Renal cortical epithelial cell (primary cell): ENCODE measurements at places on chromosomes 4 and X. TPM values are rescaled to one million over a fixed set of nuclear protein-coding genes. Genes with fewer than 3 reads are reported as not detected.

- peak; percentile 59 for DNase-seq
These were observed 28.1 kb downstream of the SMIM43 start for GRCh38 chr4:121736735-121737351.

- DNase-seq, result no peak
These were observed 47.8 kb downstream of the SLC9A7 start for GRCh38 chrX:46710927-46711623.

DNA sequence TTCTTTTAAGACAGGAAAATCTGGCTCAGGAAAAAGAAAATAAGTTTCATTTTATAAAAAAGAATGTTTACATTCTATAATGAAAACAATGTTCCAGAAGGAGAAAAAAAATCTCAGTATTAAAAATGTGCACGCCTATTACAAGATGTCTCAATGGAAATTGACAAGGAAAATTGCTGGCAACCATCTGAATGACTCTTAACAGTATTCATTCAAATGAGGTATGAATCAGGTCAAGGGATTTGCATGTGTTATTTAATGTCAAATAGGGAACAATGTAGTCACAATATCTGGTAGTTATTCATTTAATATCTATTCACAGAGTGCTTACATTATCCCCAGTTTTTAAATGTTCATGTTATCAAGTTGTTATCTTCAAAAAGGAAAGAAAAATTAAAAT lies 208.4 kb upstream of the TRAM1L1 start:
- no peak for DNase-seq

DNA sequence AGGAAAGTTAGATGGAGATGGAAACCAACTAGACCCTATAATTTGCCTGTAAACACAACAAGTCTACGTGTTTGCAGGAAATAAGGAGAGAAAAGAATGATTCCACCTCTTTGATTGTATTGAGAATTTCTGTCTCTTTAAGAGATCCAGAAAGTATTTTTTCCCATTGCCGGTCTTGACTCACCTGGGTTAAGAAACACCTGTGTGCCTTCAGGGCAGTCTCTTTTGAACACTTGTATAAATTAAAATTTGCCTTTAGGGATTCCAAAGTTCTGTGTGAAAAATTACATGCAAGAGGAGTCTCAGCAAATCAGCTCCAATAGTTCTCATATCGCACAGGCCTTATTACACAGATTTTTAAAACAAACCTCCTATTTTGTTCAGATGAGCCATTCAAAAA lies 46.0 kb upstream of the SMAD1 start:
- DNase-seq, result no peak

GRCh38 chr4:159201168-159201567 lies 98.3 kb downstream of the RAPGEF2 start:
- no peak for DNase-seq

GRCh38 chr4:23149815-23150214 lies 457.1 kb downstream of the GBA3 start:
- DNase-seq, result no peak

GRCh38 chr4:119025420-119025819 lies 110.2 kb upstream of the MYOZ2 start:
- peak; percentile 86 for DNase-seq

- no peak for DNase-seq
These were observed 141.8 kb upstream of the EDNRA start for GRCh38 chr4:147339100-147339499.

GRCh38 chr4:102684610-102685052 lies 76.1 kb downstream of the MANBA start:
- peak; percentile 41 for DNase-seq

GRCh38 chr4:181289198-181289597 lies 954.0 kb upstream of the TENM3 start:
- DNase-seq, result no peak

DNA sequence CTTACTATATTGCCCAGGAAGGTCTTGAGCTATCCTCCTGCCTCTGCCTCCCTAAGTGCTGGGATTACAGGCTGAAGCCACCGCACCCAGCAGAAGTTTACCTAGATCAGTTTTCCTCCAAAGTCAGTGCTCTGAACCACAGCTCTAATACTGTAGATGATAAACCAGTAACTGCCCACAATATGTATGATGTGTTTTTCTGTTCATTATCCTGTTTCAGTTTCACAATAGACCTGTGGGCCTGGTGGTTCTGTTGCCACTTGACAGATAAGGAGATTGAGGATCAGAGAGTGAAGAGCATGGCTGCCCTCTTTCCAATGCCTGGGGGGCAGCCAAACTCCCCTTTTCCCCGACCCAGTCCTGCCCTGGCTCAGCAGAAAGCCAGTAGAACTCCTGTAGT lies 87.0 kb downstream of the EFNB1 start:
- peak; percentile 35 for DNase-seq

DNA sequence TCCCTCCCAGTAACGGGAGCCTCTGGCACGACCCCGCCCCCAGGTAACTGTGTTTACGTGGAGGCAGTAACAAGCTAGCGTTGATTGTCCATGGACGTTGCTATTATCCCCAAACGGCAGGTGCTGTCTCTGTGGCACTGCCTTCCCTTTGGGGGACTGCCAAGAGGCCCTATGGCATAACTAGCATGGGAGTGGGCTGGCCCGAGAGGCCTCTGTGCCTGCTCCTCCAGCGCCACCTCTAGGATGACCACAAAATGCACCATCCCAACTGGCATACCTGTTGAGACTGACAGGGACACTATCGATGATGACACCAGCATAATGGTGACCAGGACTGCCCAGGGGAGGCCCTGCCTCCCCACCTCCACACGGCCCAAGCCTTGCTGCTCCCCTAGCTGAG lies 1.5 kb downstream of the SRPK3 start:
- DNase-seq, result no peak

DNA sequence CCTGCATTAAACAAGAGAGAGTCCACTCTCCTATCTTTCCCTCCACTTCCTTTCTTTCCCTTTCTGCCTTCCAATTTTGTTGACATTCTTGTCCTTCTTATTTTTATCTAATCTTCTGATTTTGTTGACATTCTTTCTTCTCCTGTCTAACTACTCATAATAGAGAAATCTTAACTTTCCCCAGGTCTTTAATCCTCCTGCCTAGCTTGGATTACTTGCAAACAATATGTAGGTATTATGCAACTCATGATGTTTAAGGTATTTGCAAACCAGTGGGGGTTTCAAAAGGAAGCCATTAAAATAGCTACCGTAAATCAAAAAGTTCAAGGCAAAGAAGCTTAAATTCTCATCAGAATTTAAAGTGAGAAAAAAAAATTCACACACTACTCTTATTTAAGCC lies 53.9 kb downstream of the PROM1 start:
- peak; percentile 27 for DNase-seq

DNA sequence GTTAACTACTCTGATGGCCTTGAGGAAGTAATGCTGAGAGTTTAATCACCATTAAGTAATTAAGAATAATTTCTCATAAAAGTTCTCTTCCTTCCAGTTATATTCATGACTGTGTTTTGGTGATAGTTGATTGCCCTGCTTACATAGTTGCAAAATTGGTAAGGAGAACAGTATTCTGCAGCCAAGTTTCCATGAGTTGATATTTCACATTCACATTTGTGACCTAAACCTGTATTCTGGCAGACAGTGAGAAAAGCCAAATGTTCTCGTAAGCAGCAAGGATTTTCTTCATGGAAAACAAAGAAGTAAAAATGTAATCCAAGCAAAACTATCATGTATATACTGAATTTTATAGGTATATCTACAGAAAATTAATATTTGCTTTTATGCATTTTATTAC lies 187.8 kb upstream of the NUDT6 start:
- no peak for DNase-seq

- DNase-seq, result no peak
These were observed 1.1 kb downstream of the PCDH19 start for GRCh38 chrX:100408713-100409609.

DNA sequence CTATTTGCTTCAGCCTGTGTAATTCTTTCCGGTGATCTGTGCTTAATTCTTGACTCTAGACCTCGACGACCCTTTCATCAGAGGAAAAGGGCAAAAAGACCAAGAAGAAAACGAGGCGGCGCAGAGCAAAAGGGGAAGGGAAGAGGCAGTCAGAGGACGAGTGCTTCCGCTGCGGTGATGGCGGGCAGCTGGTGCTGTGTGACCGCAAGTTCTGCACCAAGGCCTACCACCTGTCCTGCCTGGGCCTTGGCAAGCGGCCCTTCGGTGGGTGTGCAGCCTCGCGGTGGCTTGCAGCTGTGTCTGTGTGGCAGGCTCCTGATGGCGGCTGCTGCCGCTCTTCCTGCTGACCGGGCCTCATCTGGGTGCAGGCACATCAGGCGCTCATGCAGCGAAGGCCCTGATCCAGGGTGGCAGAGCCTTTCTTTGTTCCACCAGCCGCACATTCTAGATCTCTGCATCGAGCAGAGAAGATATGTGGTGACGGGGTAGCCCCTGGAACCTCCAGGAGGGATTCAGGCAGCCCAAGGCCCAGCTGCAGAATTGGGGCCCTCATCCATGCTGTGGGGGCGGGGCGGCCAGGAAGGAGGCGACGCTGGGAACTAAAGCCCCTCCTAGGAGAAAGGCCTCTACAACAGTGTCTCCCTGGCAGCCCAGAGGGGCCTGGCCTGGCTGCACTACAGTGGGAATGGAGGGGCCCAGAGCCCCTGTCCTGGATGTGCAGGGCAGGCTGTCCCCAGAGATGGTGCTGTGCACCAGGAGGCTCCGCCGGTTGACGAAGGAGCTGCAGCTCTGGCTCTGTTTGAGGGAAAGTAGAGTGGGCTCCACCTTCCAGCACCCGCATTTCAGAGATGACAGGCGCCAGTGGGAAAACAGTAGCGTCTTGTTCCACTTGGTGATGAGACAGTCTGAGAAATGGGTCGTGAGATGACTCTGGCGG lies 32.1 kb downstream of the NELFA start:
- DNase-seq, result no peak

GRCh38 chrX:110915111-110915510 lies 119.5 kb upstream of the CHRDL1 start:
- DNase-seq, result peak; percentile 32

DNA sequence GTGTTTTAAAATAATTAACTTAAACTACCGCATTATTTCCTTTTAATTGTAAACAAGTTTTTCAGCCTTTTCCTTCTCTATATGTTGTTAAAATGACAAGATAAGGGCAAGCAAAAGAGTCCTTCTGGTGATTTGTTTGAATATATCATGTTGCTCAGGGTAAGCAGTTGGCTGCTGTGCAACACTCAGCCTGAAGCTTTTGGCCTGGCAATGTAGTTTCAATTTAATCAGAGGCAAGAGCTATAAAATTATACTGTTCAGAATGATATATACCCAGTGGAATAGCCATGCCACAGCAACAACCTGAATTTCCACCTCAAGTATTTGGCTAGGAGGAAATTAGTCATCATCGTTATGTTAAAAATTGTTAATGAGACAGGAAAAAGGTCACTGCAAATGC lies 53.4 kb downstream of the GRXCR1 start:
- peak; percentile 27 for DNase-seq

GRCh38 chr4:23736466-23736865 lies 153.4 kb downstream of the PPARGC1A start:
- DNase-seq, result peak; percentile 73

- no peak for DNase-seq
These were observed 234.2 kb upstream of the ANKRD50 start for GRCh38 chr4:124946696-124947095.

DNA sequence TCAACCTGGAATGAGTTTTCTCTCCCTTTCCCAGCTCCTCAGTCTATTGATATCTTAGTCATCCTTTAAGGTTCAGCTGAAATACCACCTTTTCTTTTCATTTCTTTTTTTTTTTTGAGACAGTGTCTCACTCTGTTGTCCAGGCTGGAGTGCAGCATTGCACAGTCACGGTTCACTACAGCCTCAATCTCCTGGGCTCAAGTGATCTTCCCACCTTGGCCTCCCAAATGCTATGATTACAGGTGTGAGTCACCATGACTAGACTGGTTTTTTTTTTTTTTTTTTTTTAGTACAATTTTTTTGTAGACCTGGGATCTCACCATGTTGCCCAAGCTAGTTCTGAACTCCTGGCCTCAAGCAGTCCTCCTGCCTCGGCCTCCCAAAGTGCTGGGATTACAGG lies 28.9 kb downstream of the AFF1 start:
- DNase-seq, result peak; percentile 93

DNA sequence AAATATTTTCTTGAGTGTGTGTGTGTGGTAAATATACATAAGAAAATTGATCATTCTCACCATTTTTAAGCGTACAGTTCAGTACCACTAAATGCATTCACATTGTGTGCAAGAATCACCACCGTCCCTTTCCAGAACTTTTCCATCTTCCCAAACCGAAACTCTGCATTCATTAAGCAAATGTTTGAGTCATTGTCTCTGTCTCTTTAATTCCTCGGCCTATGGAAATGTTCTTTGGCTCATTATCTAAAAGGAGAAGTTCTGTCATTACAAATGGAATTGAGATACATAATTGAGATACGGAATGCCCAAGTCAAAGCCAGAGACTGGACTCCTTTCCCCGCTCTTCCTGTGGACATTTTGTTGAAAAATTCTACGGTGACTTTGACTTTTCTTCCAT lies 168.9 kb downstream of the DCLK2 start:
- no peak for DNase-seq

- DNase-seq, result peak; percentile 88
These were observed 111.2 kb downstream of the CEP44 start for GRCh38 chr4:174394915-174395314.

GRCh38 chr4:4320951-4321714 lies 31.1 kb downstream of the ZBTB49 start:
- DNase-seq, result no peak

GRCh38 chrX:97691901-97692455 lies 808.3 kb downstream of the RPA4 start:
- no peak for DNase-seq

GRCh38 chr4:83851261-83852084 lies 315.6 kb downstream of the GPAT3 start:
- DNase-seq, result peak; percentile 90

DNA sequence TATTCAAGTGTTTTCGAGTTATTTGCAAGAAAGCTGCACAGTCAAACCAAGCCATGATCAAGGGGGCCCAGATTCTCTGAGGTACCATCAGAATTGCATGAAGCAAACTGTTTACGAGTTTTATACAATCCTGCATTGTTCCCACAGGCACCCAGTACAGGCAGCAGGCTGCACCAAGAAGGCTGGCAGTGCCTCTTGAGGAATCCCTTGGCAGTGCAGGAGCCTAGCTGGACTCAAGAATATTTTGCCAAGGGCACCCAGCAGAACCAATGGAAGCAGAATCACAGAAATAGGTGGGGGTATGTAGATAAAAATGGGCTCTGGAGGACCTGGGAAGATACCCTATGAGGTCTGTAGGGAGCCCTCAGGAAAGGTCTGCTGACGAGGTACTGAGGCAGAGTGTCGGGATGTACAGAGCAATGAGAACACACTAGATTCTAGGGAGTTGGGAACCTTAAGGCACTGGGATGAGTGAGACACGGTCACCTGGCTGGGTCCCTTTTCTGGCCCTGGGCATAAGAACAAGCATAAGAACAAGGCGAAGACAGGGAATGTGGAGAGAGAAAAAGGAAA lies 2.5 kb upstream of the PLP1 start:
- peak; percentile 23 for DNase-seq

GPC3 gene
- 1.8 TPM in 1 of 2 replicates, not detected in the other for total RNA-seq

GRIA2 gene
- total RNA-seq, result 0.05 TPM in 1 of 2 replicates, not detected in the other

PABPC4L gene
- total RNA-seq, result 1.0 and 1.6 TPM in 2 replicates

MAMLD1 gene
- total RNA-seq, result 0.40 and 0.52 TPM in 2 replicates

CLNK gene
- total RNA-seq, result not detected in 2 replicates

GPR143 gene
- total RNA-seq, result 33.0 and 58.2 TPM in 2 replicates

SLC9B1 gene
- total RNA-seq, result 0.30 and 0.69 TPM in 2 replicates

ITIH6 gene
- not detected in 2 replicates for total RNA-seq

PTPN13 gene
- total RNA-seq, result 58.7 and 118 TPM in 2 replicates

LDOC1 gene
- total RNA-seq, result 1.2 and 7.6 TPM in 2 replicates

HSFX3 gene
- total RNA-seq, result not detected in 2 replicates

ADH1C gene
- total RNA-seq, result 0.35 TPM in 1 of 2 replicates, not detected in the other

GALNTL6 gene
- total RNA-seq, result not detected in 2 replicates

POU4F2 gene
- total RNA-seq, result 0.35 TPM in 1 of 2 replicates, not detected in the other

RASSF6 gene
- total RNA-seq, result 8.3 and 10.6 TPM in 2 replicates

GLUD2 gene
- total RNA-seq, result 2.9 and 3.5 TPM in 2 replicates
